Sigmoid colon (tissue), 7 donors: ENCODE measurements at places on chromosomes 4 and X. TPM values are rescaled to one million over a fixed set of nuclear protein-coding genes. Genes with fewer than 3 reads are reported as not detected.
A peak's percentile ranks its signal among the peaks of the same experiment; 100 is the strongest.

- no peak for DNase-seq
- H3K36me3 ChIP-seq = no peaks in the 10 kb centered on the region
- H3K27ac ChIP-seq = no peak overlapping the region
- no peak overlapping the region for H3K4me3 ChIP-seq
- no peaks in the 10 kb centered on the region for H3K27me3 ChIP-seq
Measured at GRCh38 chr4:107279733-107280132, 243.6 kb upstream of the DKK2 start.

DNA sequence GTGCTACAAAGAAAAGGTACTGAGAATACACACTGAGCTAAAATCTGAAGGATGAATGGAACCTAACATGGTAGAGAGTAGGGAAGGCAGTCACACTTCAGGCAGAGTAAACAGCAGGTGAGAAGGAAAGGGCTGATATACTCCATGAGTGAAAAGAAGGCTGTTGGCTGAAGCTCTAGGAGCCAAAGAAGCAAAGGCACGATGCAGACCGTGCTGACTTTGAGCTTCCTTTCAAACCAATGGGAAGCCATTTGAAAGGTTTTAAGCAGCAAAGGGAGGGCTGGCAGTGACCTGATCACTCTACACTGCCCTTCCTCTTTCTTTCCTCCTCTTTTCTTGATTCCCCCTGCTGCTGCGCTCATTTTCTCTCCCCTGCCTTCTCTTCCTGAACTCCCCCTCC lies 66.4 kb downstream of the TMEM154 start:
- no peaks in the 10 kb centered on the region for H3K4me1 ChIP-seq
- no peaks in the 10 kb centered on the region for H3K36me3 ChIP-seq
- no peak overlapping the region for H3K4me3 ChIP-seq
- no peak overlapping the region for H3K27ac ChIP-seq

- H3K36me3 ChIP-seq = no peaks in the 10 kb centered on the region
- H3K27me3 ChIP-seq = no peaks in the 10 kb centered on the region
- no peak for DNase-seq
- H3K4me3 ChIP-seq = no peak overlapping the region
- no peak overlapping the region for H3K27ac ChIP-seq
- H3K4me1 ChIP-seq = no peaks in the 10 kb centered on the region
Measured at GRCh38 chrX:19804151-19804550, 83.2 kb downstream of the SH3KBP1 start.

GRCh38 chr4:94370533-94371254 lies 28.1 kb upstream of the HPGDS start:
- no peak for DNase-seq
- H3K36me3 ChIP-seq = no peaks in the 10 kb centered on the region
- no peak overlapping the region for H3K4me3 ChIP-seq

DNA sequence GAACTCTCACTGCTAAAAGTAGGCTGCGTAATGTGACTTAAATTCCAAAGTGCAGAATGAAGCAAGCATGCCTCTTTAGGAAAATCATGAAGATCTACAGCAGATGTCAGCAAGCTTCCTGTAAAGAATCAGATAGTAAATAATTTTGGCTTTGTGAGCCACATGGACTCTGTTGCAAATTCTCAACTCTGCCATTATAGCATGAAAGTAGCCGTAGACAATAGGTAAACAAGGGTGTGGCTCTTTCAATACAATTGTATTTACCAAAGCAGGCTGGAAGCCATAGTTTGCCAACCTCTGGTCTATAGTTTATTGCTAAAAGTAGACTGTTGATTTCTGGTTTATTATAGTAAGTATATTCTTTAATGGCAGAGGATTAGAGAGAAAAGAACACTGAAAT lies 80.3 kb upstream of the FAM9B start:
- H3K36me3 ChIP-seq = no peaks in the 10 kb centered on the region
- H3K27ac ChIP-seq = no peak overlapping the region
- no peak overlapping the region for H3K4me3 ChIP-seq
- no peaks in the 10 kb centered on the region for H3K27me3 ChIP-seq
- DNase-seq = no peak

- no peak overlapping the region for H3K27ac ChIP-seq
- H3K4me3 ChIP-seq = no peak overlapping the region
- no peaks in the 10 kb centered on the region for H3K4me1 ChIP-seq
- DNase-seq = no peak
Measured at GRCh38 chr4:31234901-31235300, 514.7 kb downstream of the PCDH7 start.

DNA sequence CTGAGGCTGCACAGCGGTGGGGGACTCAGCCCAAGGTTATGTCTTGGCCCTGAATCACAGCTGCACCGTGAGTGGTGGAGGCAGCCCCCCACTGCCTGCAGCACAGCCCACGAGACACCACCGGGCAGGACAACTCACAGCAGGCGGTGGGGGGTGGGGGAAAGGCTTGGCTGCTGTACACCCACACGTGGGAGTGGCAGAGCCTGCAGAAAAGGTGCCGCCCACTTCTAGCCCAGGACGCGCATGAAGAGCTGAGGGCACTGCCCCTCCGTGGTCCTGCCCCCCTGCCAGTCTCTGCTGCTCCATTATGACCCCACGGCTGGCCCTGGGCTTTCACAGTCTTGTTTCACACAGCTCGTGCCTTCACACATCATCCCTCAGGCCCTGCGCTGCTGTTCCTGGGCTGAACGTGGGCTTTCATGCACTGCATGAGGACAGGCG lies 40.8 kb downstream of the FGFRL1 start:
- peaks cover 13% of the 10 kb centered on the region for H3K4me1 ChIP-seq
- H3K27me3 ChIP-seq = peaks cover 51% of the 10 kb centered on the region
- no peaks in the 10 kb centered on the region for H3K36me3 ChIP-seq
- peak; percentile 40 for DNase-seq

DNA sequence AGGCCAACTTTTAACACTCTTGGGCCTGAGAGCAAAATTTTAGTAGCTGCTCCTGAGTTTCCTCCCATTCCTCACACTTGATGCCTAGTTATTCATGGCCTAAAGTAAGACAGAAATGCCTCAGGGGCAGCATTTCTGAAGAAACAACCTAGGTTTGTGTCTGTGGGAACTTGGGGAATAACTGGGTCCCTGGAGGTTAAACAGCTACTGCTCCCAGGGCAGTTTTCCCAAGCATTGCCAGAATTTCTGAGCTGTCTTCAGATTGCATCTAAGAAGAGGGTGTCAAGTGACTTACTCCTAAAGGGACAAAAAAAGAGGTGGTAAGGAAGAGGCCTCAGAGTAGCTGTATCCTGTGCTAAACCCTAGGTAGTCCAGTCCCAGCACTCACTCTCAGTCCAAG lies 130.8 kb upstream of the ACSL4 start:
- DNase-seq = no peak
- no peaks in the 10 kb centered on the region for H3K4me1 ChIP-seq
- no peaks in the 10 kb centered on the region for H3K27me3 ChIP-seq
- H3K4me3 ChIP-seq = no peak overlapping the region
- no peak overlapping the region for H3K27ac ChIP-seq

DNA sequence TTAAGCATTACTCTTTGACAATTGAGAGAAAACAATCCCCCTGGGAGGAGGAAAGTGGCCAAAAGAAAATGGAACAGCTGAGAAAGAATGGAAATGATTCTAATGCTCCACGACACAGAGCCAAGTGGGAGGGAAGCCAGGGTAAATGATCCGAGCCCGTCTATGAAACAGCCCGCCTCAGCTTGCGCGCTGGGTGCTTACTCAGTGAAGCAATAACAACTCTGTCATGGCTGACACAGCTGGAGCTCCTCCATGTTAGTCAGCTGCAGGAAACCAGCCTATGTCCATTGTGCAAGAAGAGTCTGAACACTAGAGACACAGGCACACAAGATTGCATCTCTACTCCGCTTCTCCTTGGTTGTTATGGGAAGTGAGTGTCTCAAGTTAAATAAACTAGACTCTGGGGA lies 19.3 kb downstream of the NOA1 start:
- no peaks in the 10 kb centered on the region for H3K27me3 ChIP-seq
- H3K4me3 ChIP-seq = no peak overlapping the region
- peaks cover 8% of the 10 kb centered on the region for H3K36me3 ChIP-seq
- peak; percentile 96 for DNase-seq
- peak overlapping the region; percentile 56 for H3K27ac ChIP-seq

DNA sequence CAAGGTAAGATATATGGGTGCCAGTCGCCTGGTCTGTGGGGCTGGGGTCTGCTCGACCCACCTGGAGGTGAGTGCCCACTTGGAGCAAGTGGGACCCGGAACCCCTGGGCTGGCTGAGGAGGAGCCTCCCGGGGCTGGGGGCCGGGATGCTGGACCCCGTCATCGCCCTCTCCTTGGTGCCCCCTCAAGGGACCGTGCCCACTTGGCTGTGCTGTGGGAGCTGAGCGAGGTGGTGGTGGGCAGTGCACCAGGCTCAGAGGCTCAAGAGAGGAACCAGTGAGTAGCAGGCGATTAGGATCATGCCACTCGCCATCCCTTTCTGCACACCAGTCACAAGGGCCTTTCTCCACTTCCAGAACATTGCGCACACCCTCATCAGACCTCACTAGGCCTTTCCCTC lies 203.8 kb upstream of the PSAPL1 start:
- H3K27me3 ChIP-seq = no peaks in the 10 kb centered on the region
- no peaks in the 10 kb centered on the region for H3K4me1 ChIP-seq
- DNase-seq = no peak
- no peaks in the 10 kb centered on the region for H3K36me3 ChIP-seq

- no peak overlapping the region for H3K4me3 ChIP-seq
- no peaks in the 10 kb centered on the region for H3K27me3 ChIP-seq
- no peak for DNase-seq
- H3K4me1 ChIP-seq = no peaks in the 10 kb centered on the region
- no peak overlapping the region for H3K27ac ChIP-seq
- H3K36me3 ChIP-seq = no peaks in the 10 kb centered on the region
Measured at GRCh38 chr4:79315891-79316290, 10.0 kb downstream of the NAA11 start.

DNA sequence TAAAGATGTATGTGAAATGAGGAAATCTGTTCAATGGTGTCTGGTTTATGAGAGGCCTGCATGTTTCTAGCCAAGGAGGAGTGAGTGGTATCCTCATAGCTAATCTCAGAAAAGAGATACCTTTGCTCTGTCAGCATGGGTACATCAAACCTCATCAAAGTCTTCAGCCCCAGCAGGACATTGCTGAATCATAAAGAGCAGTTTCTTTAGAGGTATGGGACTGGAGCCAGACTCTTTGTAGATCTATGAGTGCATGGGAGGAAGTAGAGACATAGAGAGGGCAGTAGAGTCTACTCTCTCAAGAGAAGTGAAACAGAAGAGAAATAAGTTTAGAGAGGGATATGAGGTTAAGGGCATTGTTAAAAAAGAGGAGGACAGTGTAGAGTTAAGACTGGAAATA lies 1950.9 kb downstream of the ARAP2 start:
- no peak overlapping the region for H3K4me3 ChIP-seq
- H3K36me3 ChIP-seq = no peaks in the 10 kb centered on the region
- no peak overlapping the region for H3K27ac ChIP-seq
- H3K27me3 ChIP-seq = no peaks in the 10 kb centered on the region
- H3K4me1 ChIP-seq = no peaks in the 10 kb centered on the region

GRCh38 chr4:170089274-170089667 lies 485 bp downstream of the AADAT start:
- peak overlapping the region; percentile 54 for H3K4me3 ChIP-seq
- H3K36me3 ChIP-seq = peaks cover 23% of the 10 kb centered on the region
- no peaks in the 10 kb centered on the region for H3K27me3 ChIP-seq
- H3K4me1 ChIP-seq = peaks cover 15% of the 10 kb centered on the region
- H3K27ac ChIP-seq = peak overlapping the region; percentile 70
- no peak for DNase-seq

DNA sequence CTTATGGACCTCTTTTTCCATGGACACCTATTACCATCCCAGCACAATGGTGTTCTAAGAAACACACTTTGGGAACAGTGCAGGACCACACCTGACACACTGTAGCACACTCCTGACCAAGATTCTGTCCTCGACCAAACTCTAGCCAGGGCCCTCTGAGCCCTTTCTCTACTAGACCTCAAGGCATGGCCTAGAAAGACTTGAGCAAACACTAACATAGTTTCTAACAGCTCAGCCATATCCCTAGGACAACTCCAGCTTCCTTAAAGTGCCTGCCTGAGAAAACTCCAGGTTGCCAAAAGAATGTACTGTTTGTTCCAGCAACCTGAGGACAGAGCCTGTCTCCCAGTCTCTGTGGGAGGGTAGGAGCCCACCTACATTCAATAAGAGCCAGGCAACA lies 48.3 kb downstream of the QDPR start:
- DNase-seq = no peak
- H3K4me3 ChIP-seq = no peak overlapping the region
- H3K4me1 ChIP-seq = no peaks in the 10 kb centered on the region
- no peak overlapping the region for H3K27ac ChIP-seq
- H3K27me3 ChIP-seq = no peaks in the 10 kb centered on the region

GRCh38 chr4:134001057-134001456 lies 200.5 kb downstream of the PABPC4L start:
- no peaks in the 10 kb centered on the region for H3K27me3 ChIP-seq
- H3K36me3 ChIP-seq = no peaks in the 10 kb centered on the region
- H3K4me1 ChIP-seq = no peaks in the 10 kb centered on the region
- H3K27ac ChIP-seq = no peak overlapping the region

- no peaks in the 10 kb centered on the region for H3K27me3 ChIP-seq
- peak; percentile 68 for DNase-seq
- peak overlapping the region; percentile 66 for H3K4me3 ChIP-seq
- peak overlapping the region; percentile 65 for H3K27ac ChIP-seq
- H3K36me3 ChIP-seq = no peaks in the 10 kb centered on the region
- no peaks in the 10 kb centered on the region for H3K4me1 ChIP-seq
Measured at GRCh38 chrX:76428243-76429130, 977 bp downstream of the MAGEE1 start.

GRCh38 chrX:9336456-9336855 lies 128.4 kb upstream of the TBL1X start:
- H3K27ac ChIP-seq = no peak overlapping the region
- no peak for DNase-seq
- H3K4me1 ChIP-seq = peaks cover 15% of the 10 kb centered on the region
- H3K4me3 ChIP-seq = no peak overlapping the region

- H3K36me3 ChIP-seq = peaks cover 38% of the 10 kb centered on the region
- H3K4me1 ChIP-seq = peaks cover 37% of the 10 kb centered on the region
- DNase-seq = no peak
- no peaks in the 10 kb centered on the region for H3K27me3 ChIP-seq
- H3K27ac ChIP-seq = peak overlapping the region; percentile 88
- no peak overlapping the region for H3K4me3 ChIP-seq
Measured at GRCh38 chr4:87116231-87116630, 104.2 kb downstream of the KLHL8 start.

- peaks cover 45% of the 10 kb centered on the region for H3K4me1 ChIP-seq
- no peak for DNase-seq
- no peaks in the 10 kb centered on the region for H3K36me3 ChIP-seq
- H3K27me3 ChIP-seq = no peaks in the 10 kb centered on the region
- H3K27ac ChIP-seq = peak overlapping the region; percentile 77
- no peak overlapping the region for H3K4me3 ChIP-seq
Measured at GRCh38 chr4:20430259-20430941, 178.7 kb downstream of the SLIT2 start.

RRAGB gene
- 9.7 TPM for polyA plus RNA-seq

TRIM60 gene
- not detected for polyA plus RNA-seq

RADX gene
- 0.92 TPM for polyA plus RNA-seq

CSAG1 gene
- polyA plus RNA-seq = not detected

CXorf65 gene
- polyA plus RNA-seq = not detected

RTL5 gene
- 0.46 TPM for polyA plus RNA-seq

PLK4 gene
- 5.5 TPM for polyA plus RNA-seq

FAM47A gene
- not detected for polyA plus RNA-seq

PNMA5 gene
- 0.03 TPM for polyA plus RNA-seq

ANOS1 gene
- 0.31 TPM for polyA plus RNA-seq

ATXN3L gene
- polyA plus RNA-seq = not detected

CCSER1 gene
- 4.4 TPM for polyA plus RNA-seq
